Cardiac septum (tissue), 1 donor: ENCODE measurements at places on chromosomes 4 and X.

GRCh38 chr4:38189445-38189844 lies 229.2 kb downstream of the PTTG2 start:
- no peak for DNase-seq

- DNase-seq, result no peak
Observed at GRCh38 chrX:123223409-123223808, 39.3 kb downstream of the GRIA3 start.

DNA sequence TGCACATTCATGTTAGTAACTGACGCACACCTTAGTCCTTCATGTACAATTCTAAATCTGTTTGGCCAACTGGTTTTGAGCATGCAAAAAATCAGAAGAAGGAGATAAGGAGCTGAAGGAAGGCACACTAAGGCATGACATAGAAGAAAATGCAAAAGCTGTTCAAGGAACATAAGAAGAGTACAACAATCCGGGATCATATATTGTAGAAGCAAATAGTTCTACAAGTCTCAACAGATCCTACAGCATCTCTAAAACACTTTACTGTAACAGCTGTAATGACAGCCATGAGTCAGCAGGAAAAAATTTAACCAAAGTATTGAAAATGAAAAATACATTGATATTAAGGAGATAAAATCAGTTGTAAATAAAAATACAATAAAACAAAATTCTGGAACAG lies 57.7 kb downstream of the KLHL13 start:
- DNase-seq, result no peak

DNA sequence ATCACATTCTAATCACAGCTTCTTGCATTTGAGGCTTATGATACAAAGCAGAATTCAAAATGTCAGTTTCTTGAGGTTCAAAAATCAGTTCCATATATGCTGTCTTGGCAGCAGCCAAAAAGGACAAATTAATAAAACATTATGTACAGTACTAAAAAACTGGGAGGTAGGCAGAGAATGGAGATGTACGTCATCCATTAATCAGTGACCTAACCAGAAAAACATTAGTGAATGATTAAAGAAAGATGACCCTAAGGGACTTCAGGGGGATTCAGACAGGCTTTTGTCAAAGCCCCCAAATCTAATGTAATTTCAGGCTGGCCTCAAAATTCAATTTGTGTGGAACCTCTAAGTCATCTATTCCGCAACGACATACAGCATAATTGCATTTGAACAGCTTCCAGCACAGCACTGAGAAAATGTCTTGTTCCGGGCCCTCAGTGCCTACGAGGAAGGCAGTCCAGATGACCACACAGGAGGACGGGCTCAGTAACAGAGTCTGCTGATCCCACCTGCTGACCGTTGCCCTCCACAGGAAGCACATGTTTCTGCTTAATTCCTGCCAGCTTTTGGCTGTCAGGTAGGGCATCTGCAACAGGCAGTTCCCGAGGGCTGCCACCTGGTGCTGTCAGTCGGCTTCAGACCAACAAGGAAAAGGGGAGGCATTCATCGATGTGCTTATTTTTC lies 83.8 kb upstream of the HHIP start:
- no peak for DNase-seq

DNA sequence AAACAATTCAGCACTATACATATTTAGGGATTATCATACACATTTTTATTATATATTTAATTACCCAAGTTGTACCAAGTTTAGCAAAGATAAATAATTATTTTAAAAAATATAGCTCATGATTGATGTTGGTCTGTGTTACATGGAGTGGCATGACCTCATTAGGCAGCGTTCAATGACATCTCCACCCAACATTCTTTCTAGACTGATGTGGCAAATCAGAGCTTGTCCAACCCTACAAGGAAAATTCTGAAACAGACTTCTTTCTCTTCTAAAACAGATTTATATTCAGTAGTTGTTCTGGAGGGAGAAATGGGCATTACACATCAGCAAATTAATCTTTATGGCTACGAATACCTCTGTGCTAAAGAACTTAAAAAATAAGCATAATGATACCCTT lies 189.7 kb downstream of the PDGFC start:
- no peak for DNase-seq

DNA sequence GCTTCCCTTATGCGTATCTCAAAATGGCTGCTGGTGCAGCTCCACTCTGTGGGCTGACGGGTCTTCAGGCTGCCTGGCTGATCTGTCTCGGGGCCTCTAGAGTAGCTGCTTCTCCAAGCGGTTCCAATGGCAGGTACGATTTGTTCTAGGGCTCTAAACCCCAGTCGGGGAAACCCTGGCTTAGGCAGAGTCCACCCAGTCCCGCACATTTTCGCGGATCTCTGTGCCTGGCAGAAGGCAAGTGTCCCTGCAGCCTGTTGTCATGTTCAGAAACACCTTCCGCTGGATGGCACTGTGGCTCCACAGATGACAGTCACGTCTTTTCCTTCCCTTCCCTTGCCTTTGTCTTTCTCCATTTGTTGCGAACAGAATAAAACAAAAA lies 54.4 kb downstream of the NBDY start:
- peak; percentile 90 for DNase-seq

DNA sequence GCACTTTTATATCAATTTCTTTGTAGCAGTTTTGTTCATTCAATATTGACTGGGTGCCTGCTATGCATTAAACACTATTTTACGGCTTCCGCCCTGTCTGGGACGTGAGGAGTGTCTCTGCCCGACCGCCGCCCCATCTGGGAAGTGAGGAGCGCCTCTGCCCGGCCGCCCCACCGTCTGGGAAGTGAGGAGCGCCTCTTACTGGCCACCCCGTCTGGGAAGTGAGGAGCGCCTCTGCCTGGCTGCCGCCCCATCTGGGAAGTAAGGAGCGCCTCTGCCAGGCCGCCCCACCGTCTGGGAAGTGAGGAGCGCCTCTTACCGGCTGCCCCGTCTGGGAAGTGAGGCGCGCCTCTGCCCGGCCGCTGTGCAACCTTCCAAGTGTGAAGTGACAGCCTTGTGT lies 68.1 kb downstream of the RPS3A start:
- no peak for DNase-seq

DNA sequence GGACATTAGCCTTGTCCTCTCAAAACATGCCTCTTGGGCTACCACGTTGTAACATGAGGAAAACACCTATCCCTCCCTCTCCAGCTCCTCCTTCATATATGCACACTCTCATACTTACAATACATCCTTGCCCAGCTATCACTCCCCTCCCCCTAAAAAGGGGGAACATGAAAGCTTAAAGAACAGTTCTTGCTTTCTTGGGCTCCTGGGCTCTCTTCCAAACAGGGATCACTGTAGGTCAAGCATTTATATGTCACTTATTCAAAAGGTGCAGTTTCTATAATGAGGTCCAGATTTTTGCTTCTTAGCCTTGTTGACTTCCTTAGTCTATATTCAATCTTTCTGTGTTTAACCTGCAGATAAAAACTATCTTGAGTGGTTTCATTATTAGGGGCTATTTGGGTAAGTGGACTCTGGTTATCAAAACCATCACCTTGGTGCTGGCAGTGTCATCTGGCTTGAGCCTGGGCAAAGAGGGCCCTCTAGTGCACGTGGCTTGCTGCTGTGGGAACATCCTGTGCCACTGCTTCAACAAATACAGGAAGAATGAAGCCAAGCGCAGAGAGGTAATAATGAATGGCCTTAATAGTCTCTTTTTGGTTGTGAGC lies 119.4 kb downstream of the AKAP4 start:
- no peak for DNase-seq

GRCh38 chr4:61501812-61502211 lies 301.7 kb downstream of the ADGRL3 start:
- no peak for DNase-seq

GRCh38 chrX:7204619-7205018 lies 56.7 kb upstream of the PUDP start:
- no peak for DNase-seq

DNA sequence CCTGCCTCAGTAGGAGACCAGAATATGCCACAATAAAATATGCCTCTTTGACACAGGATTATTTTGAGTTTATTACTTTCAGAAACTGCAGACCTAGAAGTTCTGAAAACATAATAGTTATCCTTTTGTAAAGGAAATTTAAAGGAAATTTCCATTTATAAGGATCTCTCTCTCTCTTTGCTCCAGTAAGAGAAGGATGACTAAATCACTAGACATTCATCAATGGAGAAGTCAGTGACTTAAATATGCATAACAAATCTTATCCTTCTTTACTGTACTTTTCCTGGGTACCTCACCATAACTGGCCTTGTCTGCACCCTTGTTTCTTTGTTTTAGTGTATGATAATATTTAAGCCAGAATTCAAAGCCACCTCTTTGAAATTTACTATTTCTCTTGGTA lies 28.3 kb upstream of the OPHN1 start:
- DNase-seq, result no peak

DNA sequence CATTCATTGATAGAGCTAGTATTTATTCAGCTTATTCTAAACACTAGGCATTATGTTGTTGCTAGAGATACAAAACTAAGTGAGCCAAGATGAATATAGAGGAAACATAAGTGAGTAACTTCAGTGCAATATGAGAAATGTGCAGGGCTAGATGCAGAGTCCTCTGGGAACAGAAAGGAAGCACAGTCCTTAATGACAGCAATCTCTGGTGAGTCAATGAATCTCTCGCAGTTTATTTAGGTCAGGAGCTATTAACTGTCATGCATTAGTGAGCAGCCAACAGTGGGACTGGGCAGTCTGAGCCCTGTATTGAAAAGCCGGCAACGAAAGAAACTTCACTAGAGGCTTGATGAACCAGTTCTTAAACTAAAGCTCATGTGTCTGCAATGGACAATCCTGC lies 598.1 kb upstream of the MAGEB2 start:
- DNase-seq, result no peak

DNA sequence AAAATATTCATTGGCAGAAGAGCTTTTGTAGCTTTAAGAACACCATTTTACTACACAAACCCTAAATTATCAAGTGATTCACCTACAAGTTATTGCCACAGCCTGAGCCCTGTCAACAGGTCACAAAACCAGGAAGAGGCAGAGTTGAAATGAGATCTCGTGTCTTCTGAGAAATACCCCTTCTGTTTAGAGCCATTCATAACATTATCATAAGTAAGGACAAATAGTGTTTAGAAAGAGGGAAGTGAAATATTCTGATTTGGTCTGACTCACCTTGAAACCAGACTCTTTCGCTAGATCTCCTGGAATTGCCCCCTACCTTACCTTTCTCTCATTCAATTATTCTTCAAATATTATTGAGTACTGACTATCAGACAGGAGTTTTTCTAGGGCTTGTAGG lies 5.9 kb downstream of the ETDB start:
- DNase-seq, result no peak

DNA sequence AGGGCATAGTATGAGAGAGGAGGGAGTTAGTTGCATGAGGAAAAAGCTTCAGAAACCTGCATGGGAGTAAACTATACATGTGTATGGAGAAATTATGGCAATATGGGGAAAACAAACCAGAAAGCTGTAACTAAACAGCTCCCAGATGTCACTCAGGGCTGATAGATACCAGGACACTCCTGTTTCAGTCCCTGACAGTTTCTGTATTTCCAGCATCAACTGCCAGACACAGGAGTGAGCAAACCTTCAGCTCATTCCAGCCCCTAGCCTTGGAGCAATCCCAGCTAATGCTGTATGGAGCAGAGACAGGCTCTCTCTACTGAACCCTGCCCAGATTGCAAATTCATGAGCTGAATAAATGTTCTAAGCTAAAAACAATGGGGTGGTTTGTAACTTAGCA lies 382.9 kb upstream of the MAGEB18 start:
- DNase-seq, result no peak

DNA sequence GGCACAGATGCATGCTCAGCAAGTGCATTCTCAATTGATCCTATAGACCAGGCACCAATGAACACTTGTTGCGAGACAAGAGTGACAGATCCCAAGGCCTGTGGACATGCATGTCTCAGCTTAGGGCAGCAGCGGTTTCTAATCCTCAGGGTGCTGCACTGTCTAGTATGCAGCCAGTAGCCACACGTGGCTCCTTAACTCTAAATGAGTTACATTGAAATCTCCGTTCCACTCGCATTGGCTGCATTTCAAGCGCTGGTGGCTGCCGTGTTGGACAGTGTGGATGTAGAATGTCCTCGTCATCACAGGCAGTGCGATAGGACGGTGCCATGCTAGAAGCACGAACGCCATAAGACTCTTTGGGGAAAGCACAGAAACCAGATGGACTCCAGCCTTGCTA lies 24.0 kb upstream of the AFAP1 start:
- no peak for DNase-seq

DNA sequence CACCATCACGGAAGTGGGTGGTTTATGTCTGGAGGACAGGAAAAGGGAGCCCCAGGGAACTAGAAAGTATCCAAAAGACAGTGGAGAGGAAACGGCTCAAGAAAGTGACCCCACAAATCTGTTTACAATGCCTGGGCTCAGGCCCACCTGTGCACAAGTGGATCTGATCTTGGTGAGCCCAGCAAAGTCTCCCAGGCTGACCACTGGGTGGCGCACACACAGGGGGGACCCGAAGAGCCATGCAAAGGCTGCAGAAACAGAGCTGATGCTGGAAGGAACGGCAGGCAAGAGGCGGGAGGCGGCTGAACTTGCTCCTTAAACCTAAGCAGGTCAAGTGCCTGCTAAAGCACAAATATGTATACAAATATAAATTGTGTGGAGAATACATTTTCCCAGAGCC lies 9.6 kb downstream of the HAUS7 start:
- DNase-seq, result no peak

DNA sequence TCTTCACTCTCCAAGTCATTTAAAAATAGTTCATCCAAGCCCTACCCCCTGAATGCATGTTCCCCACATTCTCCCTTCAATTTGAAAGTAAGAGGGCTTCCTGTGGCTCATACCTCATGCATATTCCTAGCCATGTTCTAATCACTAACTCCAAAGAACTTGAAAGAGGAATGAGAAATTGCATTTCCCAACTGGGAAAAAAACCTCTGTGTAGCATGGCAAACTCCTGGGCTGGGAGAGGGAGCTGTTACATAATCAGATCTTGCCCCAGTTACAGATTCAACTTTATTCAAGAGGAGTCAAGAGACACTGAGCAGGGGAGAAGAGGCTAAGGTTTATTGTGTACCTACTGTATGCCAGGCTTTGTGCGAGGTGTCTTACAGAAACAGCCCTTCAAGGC lies 90.2 kb downstream of the SLC2A9 start:
- DNase-seq, result no peak

DNA sequence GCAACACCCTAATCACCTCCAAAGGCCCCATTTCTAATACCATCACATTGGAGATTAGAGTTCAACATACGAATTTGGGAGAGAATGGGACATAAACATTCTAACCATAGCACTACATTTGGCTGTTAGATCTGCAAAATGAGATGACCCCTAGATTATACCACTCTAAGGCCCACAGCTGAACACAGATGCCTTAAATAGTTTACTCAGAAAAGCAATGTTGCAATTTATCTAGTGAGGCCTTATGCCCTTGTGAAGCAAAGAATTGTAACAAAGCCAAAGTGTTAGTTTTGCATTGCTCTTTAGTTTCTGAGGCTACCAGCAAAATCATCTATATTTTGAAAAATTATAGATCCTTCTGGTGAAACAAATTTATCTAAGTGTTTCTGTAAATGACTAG lies 31.6 kb upstream of the ARHGEF6 start:
- no peak for DNase-seq
